IMR-90 (cell line): ENCODE measurements at places on chromosomes 3 and 15. TPM values are rescaled to one million over a fixed set of nuclear protein-coding genes. Genes with fewer than 3 reads are reported as not detected.

ZBBX gene
- not detected in 2 replicates for total RNA-seq

ITIH4 gene
- total RNA-seq, result 0.28 and 0.36 TPM in 2 replicates

COL8A1 gene
- 109 and 119 TPM in 2 replicates for total RNA-seq

CHRM5 gene
- total RNA-seq, result under 0.01 TPM in 2 replicates

PLD1 gene
- 9.2 and 9.7 TPM in 2 replicates for total RNA-seq

ANKRD63 gene
- total RNA-seq, result under 0.01 TPM in 1 of 2 replicates, not detected in the other

TF gene
- not detected in 2 replicates for total RNA-seq

EPHA3 gene
- 0.18 and 0.28 TPM in 2 replicates for total RNA-seq

ITGA11 gene
- total RNA-seq, result 2.5 and 4.1 TPM in 2 replicates

ISL2 gene
- 1.1 and 1.3 TPM in 2 replicates for total RNA-seq

MINAR1 gene
- 1.4 and 1.6 TPM in 2 replicates for total RNA-seq

P2RY1 gene
- total RNA-seq, result under 0.01 TPM in 1 of 2 replicates, not detected in the other

SLC12A8 gene
- 1.9 and 2.2 TPM in 2 replicates for total RNA-seq

WDR93 gene
- not detected in 2 replicates for total RNA-seq

TRIM42 gene
- not detected in 2 replicates for total RNA-seq

SETD2 gene
- 20.1 and 30.3 TPM in 2 replicates for total RNA-seq

TSEN2 gene
- total RNA-seq, result 14.2 and 15.0 TPM in 2 replicates

RAB11A gene
- total RNA-seq, result 376 and 462 TPM in 2 replicates

ZPLD1 gene
- total RNA-seq, result under 0.01 TPM in 2 replicates

TMEM212 gene
- total RNA-seq, result not detected in 2 replicates

ACSBG1 gene
- total RNA-seq, result not detected in 2 replicates

SLC28A2 gene
- not detected in 2 replicates for total RNA-seq

LXN gene
- total RNA-seq, result 83.0 and 93.6 TPM in 2 replicates

SLCO2A1 gene
- under 0.01 TPM in 2 replicates for total RNA-seq

OR5K2 gene
- total RNA-seq, result not detected in 2 replicates

GP5 gene
- under 0.01 TPM in 2 replicates for total RNA-seq

CLDN1 gene
- 4.7 and 7.2 TPM in 2 replicates for total RNA-seq

SCAANT1 gene
- not detected in 2 replicates for total RNA-seq

HHATL gene
- total RNA-seq, result not detected in 2 replicates

NR2E3 gene
- total RNA-seq, result under 0.01 and 0.56 TPM in 2 replicates

STAC gene
- total RNA-seq, result 0.28 and 0.36 TPM in 2 replicates

LIPC gene
- under 0.01 TPM in 1 of 2 replicates, not detected in the other for total RNA-seq

ACAP2 gene
- 35.1 and 55.8 TPM in 2 replicates for total RNA-seq
